Islet precursor cell (in vitro differentiated cells): ENCODE measurements at places on chromosomes 2 and 18.
A peak's percentile ranks its signal among the peaks of the same experiment; 100 is the strongest.

- no peak for DNase-seq
Observed at GRCh38 chr18:41548521-41549260, 406.3 kb upstream of the PIK3C3 start.

GRCh38 chr2:175003875-175004729, 1.1 kb downstream of the CHN1 start:
- DNase-seq, result no peak

DNA sequence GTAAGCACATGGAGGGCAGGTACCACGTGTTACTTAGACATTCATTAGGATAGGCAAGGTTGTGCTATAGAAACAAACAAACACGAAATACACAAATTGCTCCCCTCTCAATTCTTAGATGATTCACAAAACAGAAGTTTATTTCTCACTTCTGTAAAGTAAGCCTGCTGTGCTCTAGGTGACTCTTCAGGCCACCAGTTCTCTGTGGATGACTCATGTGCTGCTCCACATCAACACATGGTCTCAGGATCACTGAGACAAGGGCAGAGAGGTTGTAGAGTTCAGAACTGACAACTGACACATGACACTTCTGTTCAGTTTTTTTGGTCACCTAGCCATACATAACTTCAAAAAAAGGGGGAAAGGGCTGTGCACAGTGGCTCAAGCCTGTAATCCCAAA, 70.6 kb downstream of the DAW1 start:
- DNase-seq, result no peak

DNA sequence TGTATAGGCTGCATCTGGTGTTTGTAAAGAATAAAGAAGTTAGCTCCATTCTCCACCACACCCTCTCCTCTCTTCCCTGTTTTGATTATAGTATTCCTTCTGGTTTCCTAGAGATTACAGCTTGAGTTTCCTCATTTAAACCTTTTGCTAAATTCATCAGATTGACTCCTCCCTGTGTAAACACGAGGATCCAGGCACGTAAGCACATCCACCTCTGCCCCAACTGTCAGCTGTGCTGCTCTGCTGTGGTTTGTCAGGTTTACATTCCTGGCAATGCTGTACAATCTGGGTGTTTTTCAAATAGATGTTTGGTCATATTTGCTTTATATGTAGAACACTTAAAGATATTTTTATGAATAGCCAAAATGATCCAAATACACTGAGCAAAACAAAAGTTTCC, 302.8 kb downstream of the PTGR3 start:
- DNase-seq, result no peak

DNA sequence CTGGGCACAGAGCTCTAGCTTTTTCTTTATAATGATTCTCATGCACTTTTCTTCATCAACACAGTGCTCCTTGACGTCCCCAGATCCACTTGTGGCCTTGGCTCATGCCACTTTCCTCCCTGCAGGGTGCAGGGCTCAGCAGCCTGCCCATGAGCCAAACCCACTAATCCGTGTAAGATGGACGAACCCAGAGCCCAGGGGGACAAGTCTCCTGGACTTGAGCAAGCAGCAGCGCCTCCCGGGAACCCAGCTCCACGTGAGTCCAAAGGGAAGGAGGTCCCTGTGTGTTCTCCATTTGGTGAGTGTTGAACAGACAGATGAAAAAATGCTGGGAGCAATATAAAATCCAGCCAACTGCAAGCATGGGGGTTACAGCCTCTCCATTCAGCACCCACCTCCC, 470.6 kb upstream of the HS6ST1 start:
- DNase-seq, result peak; percentile 42

GRCh38 chr2:181658444-181658843, 1.5 kb upstream of the CERKL start:
- peak; percentile 70 for DNase-seq

DNA sequence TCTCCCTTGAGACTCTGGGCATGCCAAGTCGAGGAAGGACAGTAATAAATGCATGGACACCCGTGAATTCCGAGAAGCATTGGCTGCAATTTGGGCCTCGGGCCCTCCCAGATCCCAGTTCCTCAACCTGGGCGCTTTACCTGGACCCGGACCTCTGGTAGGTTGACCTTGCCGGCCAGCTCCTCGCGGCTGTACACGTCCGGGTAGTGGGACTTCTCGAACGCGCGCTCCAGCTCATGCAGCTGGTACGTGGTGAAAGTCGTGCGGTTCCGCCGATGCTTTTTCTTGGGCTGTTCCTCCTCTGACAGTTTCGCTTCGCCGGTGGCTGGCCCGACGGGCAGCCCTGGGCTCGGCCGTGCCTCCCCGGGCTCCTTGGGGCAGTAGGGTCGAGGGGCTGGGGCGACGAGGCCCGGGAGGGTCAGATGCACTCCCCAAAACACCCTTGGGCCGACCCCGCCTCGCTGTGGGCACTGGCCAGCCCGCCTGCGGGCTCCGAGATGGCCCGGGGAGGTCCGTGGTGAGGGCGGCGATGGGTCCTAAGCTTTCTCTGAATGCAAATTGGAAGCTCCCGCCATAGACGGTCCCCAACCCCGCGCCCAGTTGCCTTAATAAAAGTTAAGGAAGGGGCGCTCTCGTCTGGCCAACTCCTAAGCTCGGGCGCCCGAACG, 899 bp downstream of the RAX start:
- DNase-seq, result no peak

DNA sequence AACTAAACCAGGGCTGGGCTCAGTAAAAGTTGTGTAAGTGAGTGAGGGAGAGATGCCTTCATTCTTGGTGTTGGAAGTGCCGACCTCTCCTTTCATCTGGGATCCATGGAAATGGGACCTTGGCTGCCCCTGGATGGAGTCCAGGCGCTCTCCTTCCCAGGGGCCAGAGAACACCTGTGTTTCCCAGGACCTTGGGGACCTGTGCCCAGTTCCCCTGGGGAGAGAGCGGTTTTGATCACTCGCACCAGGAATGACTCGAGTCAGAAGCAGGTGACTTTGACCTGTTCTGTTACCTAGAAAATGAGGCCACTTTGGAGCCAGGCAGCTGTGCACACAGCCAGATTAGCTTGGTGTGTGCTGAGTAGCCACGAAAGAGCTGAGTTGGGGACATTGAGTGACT, 97.3 kb downstream of the SH3BP4 start:
- DNase-seq, result no peak

GRCh38 chr2:178920916-178921513, 113.8 kb upstream of the TTN start:
- no peak for DNase-seq

GRCh38 chr18:44520981-44521667, 159.6 kb upstream of the SETBP1 start:
- DNase-seq, result no peak

DNA sequence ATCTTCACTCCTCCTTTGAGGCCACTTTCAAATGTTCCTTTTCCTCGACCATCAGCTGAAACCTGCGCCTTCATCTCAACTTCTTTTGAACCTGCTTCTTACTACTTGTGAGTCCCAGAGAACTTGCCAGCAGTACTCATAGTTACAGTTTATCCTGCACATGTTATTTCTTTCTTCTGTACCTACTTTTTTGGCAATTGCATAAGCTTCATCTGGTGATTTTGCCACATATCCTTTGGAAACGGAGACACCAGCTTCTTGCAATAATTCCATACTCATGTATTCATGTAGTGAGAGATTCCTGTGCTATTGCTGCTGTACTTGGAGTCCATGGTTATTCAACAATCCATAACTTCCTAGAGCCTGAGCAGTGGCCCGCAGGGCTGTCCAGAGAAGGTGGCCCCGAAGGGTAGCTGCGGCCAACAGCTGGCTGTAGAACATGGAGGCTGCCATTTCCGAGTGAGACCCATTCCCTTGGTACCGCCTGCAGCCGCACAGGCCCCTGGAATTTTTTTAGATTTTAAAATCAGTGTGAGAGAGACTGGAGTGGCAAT, 39.4 kb downstream of the EFR3B start:
- no peak for DNase-seq

- peak; percentile 94 for DNase-seq
Observed at GRCh38 chr18:55856229-55856628, 268.2 kb upstream of the TCF4 start.

DNA sequence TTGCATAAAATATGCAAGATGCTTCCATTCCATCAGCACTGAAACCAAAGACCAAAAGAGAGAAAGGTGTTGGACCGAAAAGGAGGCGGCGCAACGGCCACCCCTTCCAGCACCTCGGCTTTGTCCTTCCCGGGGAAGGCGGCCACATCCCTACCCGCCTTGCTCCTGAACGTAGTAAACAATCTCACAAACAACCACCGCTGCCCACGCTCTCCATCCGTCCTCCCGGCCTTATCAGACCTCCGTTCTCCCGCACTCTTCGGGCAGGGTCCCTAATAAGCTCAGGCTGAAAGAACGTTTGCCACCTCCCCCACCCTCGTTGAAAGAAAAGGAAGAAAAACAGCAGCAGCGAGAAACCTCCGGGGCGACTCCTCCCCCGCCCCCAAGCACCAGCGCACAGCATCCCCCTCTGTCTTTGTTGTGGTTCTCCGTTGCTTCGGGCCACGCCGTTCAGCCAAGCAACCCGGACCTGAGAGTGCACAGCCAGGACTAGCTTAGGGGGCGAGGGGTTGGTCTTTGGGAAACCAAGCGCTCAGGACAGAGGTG, 4.4 kb downstream of the EVX2 start:
- DNase-seq, result peak; percentile 67

- no peak for DNase-seq
Observed at GRCh38 chr2:234827096-234827860, 124.5 kb upstream of the SH3BP4 start.

DNA sequence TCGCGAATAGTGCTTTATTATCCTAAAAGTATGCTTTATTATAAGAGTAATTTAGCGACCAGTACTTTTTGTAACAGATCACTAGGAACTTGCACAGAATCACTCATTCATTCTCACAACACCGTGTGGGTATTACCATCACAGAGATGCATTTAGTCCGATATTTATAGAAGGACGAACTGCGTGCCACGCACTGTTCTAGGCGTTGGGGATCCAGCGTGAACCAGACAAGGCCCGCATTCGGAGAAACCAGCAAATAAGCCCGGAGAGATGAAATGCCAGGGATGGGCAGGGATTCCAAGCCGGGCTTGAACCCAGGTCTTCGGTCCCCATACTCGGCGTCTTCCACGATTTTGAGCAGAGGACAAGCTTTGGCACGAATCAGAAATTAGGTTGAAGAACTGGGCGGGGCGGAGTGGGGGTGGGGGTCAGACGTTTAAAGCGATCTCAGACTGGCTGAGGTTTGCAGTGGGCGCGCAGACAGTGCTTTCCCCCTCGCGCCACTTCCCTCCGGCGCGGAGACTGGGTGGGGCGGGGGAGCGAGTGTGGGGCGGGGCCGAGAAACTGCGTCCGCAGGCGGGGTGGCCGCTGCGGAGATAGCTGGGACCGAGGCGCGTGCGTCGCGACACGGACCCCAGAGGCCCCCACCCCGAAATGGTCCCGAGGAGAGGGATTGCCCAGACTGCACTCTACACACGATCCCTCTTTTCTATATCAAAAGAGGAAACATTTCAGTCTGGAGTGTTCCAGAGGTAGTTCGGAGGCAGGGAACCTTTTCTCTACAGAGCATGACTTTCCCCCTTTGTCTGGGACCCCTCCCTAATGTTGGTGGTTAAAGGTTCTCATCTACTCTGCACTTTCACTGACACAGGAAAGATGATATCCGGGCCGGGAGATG, 1.1 kb upstream of the CXCR4 start:
- DNase-seq, result peak; percentile 81

DNA sequence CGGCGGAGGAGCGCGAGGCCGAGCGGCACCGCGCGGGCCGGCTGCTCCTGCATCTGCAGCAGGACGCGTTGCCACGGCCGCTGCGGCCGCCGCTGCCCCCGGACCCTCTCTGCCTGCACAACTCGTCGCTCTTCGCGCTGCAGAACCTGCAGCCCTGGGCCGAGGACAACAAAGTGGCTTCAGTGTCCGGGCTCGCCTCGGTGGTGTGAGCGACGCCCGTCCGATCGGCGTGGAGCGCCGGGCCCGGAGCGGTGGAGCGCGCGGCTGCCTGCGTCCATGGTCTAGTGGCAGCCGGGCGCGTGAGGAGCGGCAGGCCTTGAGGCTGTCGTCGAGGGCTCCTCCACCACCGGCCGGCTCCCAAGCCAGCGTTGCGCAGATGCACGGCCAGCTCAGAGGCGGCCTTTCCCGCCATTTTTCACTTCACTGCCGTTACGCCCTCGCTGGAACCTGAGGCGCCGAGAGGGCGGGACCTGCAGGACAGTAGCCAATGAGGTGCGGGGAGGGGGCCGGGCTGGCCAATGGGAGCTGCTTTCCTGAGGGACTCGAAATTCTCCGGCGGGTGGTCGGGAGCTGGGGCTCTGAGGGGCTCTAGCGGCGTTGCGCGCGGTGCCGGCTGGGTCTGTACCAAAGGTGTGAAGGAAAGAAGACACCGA, 1.9 kb downstream of the TLX2 start:
- peak; percentile 72 for DNase-seq

DNA sequence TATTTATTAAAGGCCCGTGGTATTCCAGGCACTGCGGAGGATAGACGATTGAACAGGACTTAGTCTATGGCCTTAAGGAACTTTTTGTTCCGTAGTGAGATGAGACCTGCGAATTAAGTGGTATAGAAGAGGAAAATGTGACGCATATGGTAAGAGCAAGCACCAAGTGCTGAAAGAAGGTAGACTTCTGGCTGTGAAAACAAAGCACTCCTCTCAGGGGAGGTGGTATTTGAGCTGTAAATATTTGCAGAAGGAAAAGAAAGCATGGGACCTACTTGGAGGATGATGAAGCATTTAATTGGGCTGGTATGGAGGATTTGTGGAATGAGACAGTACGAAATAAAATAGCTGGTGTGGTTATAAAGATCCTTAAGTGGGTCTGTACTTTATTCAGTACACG, 62.5 kb downstream of the GPR39 start:
- no peak for DNase-seq

DNA sequence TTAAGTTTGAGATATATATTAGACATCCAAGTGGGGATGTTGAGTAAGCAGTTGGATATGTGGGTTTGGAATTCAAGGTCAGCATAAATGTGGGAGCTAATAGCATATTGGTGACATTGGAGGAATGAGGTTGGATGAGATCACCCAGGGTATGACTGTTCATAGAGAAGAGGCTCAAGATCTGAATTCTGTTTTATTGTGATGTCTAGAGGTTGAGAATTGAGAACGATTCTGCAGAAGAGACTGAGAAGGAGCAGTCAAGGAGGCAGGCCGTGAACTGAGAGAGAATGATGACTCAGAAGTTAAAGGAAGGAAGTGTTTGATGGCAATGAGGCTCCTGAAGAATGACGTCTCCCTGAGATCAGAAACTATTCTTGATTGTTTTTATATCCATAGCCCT, 5.9 kb downstream of the SERPINB11 start:
- DNase-seq, result no peak

- DNase-seq, result no peak
Observed at GRCh38 chr2:19505-19904, 26.8 kb downstream of the FAM110C start.

DNA sequence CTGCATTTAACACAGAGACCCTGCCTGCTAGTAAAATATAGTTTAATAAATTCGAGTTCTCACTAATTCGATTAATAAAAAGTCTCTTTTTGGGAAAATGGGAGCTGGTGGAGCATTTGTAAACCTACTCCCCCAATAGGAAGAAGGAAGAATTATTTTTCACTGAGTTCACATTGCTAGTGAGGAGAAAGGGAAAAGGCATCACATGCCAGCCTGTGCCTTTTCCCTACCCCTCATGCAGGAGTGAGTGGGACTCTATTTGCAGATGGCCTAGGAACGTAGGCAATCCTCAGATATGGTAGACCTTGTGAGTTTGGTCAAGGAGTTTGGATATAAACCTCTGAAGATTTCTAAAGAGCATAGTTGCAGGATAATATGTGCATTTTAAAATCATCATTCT, 218.4 kb upstream of the TRIB2 start:
- no peak for DNase-seq
